Neural progenitor cell (in vitro differentiated cells): ENCODE measurements at places on chromosomes 11 and 22.
A peak's percentile ranks its signal among the peaks of the same experiment; 100 is the strongest.

- DNase-seq: no peak
These were observed 20.6 kb downstream of the IGHMBP2 start for GRCh38 chr11:68924073-68924925.

- peak; percentile 24 for DNase-seq
These were observed 584.0 kb downstream of the KCNA4 start for GRCh38 chr11:29432719-29433325.

- DNase-seq: peak; percentile 72
These were observed 636 bp upstream of the PHOX2A start for GRCh38 chr11:72244361-72245262.

GRCh38 chr11:61270354-61271076 is 24.6 kb downstream of the VWCE start:
- no peak for DNase-seq

DNA sequence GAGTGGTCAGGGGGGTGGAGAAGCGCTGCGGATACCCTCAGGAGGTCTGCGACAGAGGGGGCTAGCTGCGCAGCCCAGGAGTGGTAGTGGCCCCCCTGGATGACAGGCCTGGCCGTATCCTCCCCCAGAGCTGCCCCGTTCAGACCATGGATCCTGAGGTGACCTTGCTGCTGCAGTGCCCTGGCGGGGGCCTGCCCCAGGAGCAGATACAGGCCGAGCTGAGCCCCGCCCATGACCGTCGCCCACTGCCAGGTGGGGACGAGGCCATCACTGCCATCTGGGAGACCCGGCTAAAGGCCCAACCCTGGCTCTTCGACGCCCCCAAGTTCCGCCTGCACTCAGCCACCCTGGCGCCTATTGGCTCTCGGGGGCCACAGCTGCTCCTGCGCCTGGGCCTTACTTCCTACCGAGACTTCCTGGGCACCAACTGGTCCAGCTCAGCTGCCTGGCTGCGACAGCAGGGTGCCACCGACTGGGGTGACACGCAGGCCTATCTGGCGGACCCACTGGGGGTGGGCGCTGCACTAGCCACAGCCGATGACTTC is 505 bp downstream of the NUDT22 start:
- DNase-seq: no peak

DNA sequence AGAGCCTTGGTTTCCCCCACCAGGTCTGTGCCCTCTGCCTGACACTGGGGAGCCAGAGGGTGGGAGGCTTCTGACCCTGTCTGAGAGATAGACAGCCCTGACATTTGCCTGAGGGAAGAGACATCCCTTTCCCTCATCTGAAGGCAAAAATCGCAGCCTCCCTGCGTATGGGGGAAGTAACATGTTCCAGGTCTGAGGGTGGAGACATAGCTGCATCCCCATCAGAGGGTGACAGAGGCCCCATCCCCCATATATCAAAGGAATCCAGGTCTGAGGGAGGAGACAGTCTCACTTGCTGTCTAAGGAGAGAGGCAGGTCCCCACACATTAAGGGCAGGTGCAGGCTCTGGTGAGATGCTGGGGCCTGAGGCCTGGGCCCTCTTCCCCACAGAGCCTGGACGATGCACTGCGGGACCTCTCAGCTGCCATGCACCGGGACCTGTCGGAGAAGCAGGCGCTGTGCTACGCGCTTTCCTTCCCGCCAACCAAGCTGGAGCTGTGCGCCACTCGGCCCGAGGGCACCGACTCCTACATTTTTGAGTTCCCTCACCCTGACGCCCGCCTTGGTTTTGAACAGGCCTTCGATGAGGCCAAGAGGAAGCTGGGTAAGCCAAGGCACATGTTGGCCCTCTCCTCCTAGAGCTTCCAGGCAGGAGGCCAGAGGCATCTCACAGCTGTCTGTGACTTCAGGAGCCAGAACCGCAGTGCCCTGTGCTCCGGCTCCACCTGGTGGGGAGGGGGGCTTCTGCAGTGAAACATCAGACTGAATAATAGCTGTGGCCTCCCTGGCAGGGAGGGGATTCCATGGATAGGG is 16.1 kb upstream of the RELT start:
- DNase-seq: peak; percentile 62

DNA sequence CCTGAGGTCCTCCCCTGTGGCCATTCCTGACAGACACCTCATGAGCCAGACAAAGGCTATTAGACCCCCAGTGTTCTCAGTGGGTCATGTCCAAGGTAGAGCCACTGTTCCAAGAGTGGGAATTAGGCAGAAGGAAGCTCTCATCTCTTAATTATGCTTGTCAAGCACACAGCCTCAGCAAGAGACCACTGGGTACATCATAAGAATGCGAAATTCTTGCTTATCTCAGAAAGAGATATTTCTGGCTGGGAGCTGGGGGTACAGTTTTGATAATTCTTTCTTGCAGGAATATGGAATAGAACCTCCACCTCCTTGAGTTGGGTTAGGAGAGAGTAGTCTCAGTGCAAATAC is 1280.0 kb upstream of the CNTN5 start:
- DNase-seq: no peak
